ENCODE measurements at places on chromosomes 7 and 10.

DNA sequence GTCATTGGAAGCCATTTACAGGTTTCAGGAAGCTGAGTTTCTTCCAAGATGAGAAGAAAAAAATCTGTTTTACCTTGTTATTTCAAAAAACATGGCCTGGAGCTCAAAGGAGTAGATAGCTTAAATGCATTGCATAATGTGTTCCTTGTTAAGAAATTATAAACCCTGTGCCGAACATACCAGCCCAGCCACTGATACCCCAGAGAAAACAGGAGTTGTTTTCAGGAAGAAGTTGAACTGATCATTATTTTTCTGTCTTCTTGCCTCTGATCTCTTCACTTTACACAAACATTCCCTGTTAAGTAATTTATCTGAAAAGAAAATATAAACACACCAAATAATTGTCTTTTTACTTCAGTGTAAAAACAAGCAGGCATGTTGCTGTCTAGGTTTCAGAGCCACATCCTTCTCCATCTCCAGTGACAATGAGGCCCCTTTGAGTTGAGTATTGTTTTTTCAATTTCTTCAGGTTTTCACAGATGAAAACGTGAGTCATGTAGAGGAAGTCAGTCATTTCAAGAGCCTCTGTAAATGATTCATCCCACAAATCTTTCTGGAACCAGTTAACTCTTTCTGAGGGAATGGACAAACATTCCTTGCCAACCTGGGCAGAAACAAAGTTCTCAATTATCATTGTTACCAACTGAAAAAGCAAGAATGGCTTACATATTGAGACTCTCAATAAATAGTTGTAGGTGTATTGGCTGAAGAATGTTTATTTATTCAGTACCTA is 244.2 kb downstream of the IPMK start:
- no peak for DNase-seq

GRCh38 chr7:22932896-22933295 is 81.0 kb downstream of the HYCC1 start:
- DNase-seq: no peak

DNA sequence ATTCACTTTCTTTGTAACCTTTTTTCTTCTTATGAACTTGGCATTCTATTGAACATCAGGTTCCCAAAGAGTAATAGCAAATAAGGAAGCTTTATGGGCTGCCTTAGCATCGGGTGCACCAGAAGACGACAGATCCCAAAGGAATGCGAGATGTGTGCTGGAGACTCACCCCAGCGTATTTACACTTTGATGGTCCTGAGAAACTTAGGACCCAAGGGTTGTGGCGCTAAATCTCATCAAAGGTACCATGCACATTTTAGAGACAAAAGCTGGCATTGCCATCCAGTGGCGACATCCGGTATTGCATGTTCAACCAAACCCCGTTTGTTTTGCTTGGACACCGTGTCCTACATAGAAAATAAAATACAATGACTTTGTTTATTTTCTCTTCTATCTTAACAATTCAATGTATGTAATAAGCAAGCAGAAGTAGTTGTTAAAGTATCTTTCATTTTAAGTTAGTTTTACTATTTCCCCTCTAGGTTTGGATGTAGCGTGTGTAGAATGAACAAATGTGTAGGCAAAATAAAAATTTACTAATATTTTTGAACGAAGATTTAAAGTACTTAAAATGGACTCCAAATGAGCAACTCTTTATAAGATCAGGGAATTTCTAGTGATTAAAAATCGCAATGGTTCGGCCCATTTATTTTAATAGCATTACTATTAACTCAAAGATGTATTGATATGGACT is 1154.8 kb downstream of the GATA3 start:
- peak; percentile 49 for DNase-seq

- DNase-seq: no peak
Measured at GRCh38 chr7:1344421-1344820, 111.7 kb downstream of the UNCX start.

- DNase-seq: no peak
Measured at GRCh38 chr10:101452593-101452992, 98.6 kb downstream of the BTRC start.

GRCh38 chr10:76035206-76036110 is 604.0 kb downstream of the LRMDA start:
- DNase-seq: no peak

Data from activated T-helper 1 cell treated with Interleukin-2 at 50 U/mL for 16 hours (primary cell).